Cardiac atrium fibroblast (primary cell): ENCODE measurements at places on chromosomes 3 and 15. TPM values are rescaled to one million over a fixed set of nuclear protein-coding genes. Genes with fewer than 3 reads are reported as not detected.

Gene P2RY1
- 3.6 TPM in 2 replicates for total RNA-seq

Gene HRG
- not detected in 2 replicates for total RNA-seq

Gene AP3B2
- not detected in 2 replicates for total RNA-seq

Gene TMC3
- total RNA-seq: 0.32 TPM in 1 of 2 replicates, not detected in the other

Gene UCN2
- total RNA-seq: 1.6 and 1.9 TPM in 2 replicates

Gene CPEB1
- 0.72 and 0.97 TPM in 2 replicates for total RNA-seq

Gene RPP14
- total RNA-seq: 10.7 and 17.5 TPM in 2 replicates

Gene ADAMTS17
- total RNA-seq: 0.90 and 1.5 TPM in 2 replicates

Gene DRD3
- total RNA-seq: not detected in 2 replicates

Gene TRANK1
- total RNA-seq: 6.0 and 6.9 TPM in 2 replicates

Gene USF3
- total RNA-seq: 4.9 and 9.4 TPM in 2 replicates

Gene CAMK2N2
- 0.65 TPM in 1 of 2 replicates, not detected in the other for total RNA-seq

Gene THAP10
- total RNA-seq: 2.1 and 2.2 TPM in 2 replicates

Gene PLA2G4D
- not detected in 2 replicates for total RNA-seq

Gene CNTN6
- not detected in 2 replicates for total RNA-seq

Gene LACTB
- total RNA-seq: 24.1 and 24.7 TPM in 2 replicates

Gene TGM5
- not detected in 2 replicates for total RNA-seq

Gene C3orf49
- total RNA-seq: not detected in 2 replicates

Gene SCAANT1
- total RNA-seq: not detected in 2 replicates
